ENCODE measurements at places on chromosomes 1 and 21.

- DNase-seq = no peak
These were observed 93.8 kb upstream of the COL6A1 start for GRCh38 chr21:45887788-45888187.

DNA sequence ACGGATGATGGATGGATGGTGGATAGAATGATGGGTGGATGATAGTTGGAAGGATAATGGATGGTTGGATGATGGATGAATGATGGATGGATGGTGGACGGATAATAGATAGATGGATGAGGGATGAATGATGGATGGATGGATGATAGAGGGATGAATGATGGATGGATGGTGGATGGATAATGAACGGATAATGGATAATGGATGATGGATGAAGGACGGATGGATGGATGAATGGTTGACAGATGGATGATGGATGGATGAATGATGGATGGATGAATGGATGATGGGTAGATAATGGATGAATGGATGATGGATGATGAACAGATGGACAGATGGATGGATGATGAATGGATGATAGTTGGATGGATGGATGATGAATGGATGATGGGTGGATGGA is 255.1 kb downstream of the NPHP4 start:
- DNase-seq = no peak

- no peak for DNase-seq
These were observed 41.8 kb upstream of the USP25 start for GRCh38 chr21:15688016-15688415.

DNA sequence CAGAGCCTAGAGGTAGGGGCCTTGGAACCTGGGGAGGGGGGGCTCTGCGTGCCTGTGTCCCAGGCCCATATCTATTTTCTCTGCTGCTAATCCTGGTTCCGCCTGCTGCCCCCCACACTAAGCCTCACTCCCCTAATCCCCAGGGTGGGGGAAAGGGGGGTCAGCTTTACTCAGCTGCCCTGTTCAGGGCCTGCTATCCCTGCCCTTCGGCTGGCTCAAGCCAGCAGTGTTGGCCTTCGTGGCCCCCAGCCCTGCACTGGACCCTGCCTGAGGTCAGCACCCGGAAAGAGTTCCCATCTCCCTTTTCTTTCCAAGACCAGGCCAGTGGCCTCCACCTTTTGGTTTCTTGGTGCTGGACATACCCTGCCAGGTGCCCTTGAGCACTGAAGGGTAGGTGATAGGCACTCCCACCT is 8.4 kb downstream of the ZBTB7B start:
- no peak for DNase-seq

DNA sequence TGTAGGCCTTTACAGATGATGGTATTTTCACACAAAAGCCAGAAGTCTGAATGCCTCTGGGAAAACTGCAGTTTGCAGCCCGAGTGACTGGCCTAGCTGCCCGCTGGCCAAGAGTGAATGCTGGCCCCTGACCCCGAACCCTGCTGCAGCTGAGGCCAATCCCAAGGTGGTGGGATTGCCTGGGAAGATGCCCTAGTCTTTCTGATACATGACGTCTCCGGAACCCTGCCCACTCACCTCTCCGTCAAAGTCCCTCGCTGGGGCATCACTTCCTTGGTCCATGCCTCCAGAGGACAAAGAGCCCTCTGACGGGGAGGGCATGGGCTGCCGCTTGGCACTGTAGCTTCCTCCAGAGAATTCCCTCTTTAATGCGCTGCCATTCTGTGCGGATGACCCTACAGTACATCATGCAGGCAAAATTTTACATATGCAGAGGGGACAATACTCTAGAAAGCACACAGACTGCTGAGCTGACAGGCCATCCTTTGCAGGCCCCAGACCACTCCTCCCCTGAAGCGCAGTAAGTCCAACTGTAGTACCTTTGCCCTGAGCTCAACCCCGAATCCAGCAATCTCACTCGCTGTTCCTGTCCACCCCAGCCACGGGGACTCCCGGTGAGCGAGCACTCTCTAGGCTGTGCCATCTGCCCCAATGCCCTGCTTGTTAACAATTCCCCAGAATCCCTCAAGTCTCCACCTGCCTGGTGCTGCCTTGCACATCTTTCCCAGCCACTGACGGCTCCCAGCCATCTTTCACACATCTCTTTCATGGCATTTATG is 54.7 kb downstream of the COQ8A start:
- DNase-seq = no peak
